Stimulated activated CD8-positive, alpha-beta memory T cell treated with anti-CD3 and anti-CD28 coated beads, Interleukin-2, amount 100 ng/mL, for 48 hours (primary cell): ENCODE measurements at places on chromosomes 6 and 20.
A peak's percentile ranks its signal among the peaks of the same experiment; 100 is the strongest.

DNA sequence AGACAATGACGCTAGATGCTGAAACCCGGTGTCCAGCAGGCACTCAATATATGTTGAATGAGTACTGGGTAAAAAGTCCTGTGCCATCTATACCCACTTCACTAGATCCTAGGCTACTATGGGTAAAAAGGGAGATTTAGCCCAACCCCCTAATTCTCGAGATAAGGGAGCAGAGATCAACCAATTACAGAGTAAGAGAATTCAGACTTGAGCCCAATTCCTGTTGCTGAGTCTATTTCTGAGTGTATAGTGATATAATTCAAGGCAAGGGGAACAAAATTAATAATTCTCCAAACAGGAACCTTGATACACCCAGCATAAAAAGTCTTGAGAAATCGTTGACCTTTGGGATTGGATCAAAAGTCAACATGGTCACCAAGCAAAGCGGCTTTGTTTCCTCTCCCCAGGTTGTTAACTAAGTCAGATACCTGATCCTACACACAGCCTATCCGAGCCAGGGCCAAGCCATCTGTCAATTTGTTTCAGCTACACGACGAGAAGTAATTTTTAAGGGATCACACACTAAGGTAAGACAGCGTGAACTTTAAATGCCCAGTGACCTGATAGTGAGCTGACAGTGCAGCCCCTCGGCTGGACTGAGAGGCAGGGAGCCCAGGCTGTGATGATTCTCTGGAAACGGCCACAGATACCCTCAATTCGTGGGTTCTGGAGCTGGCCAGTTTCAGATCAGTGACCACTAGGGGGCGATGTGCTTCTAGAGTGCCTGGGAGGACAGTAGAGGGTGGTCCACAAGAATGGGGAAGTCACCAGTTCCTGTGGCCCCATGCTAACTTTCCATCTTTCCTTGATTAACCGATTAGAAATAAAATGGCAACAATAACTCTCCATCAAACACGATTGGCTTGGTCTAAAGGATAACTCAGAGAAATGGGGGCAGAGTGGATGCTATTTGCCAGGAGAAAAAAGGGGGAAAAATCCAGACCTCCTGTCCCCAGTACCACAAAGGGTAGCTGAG, 46.2 kb downstream of the SLC22A23 start:
- DNase-seq, result peak; percentile 52

DNA sequence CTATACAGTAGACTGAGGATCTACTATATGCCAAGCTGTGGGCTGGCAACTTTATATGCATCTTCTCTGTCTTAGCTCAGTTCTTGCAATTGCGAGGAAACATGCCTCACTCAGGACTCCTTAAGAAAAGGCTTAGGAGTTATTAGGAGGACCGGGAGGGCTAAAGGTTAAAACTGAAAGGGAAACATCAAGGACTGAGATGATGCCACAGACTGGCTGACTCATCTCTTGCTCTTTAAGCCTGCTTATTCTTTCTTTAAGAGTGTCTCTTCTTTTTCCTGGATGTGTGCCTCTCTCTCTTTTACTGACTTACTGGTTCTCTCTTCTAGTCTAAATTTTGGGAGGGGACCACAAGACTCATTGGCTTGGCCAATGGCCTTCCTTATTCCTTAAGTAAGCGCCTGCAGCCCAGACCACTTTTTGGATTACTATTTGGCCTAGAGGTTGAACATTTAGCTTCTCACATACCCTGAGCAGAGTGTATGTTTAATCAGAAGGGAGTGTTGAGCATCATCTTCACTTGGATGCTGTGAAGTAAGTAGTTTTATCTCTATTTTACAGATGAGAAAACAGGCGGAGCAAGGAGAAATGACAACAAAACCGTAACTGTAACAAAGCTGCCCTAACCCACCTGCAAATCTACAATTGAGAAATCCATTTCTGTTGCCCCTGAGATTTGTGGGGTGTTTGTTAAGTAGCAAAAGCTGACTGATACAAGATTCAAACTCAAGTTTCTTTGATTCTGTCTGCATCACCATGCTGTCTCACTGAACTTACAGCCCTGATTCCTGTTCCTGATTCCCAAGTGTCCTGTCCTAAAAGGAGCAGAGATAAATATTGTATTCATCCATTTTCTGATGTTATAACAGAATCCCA, 7.2 kb upstream of the SDC4 start:
- DNase-seq, result no peak

DNA sequence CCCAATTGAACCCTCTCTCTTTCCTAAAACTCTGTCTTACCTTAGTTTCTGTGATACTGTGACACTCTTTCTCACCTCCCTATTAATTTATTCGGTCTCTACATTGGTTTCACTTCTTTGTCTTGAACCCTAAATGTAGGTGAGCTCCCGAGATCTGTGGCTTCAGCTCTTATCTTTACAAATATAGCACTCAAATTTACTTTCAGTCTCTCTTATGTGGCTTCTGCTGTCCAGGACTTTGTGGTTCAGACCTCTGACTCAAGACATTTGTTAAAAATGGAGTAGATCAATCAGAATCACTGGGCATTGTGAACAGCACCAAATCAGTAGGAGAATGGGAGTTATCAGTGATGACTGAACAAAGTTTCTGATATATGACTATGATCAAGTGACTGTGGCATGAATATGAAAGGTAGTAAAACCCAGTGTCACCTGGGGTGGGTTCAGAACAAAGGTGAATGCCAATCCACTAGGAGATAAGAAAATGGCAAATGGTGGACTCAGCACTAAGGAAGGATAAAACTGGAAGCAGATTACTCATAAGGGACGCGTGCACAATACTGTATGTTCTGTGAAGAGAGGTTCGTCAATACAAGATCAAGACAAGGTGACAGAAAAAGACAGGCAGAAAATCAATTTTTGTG, 27.2 kb downstream of the IL17F start:
- DNase-seq, result no peak

DNA sequence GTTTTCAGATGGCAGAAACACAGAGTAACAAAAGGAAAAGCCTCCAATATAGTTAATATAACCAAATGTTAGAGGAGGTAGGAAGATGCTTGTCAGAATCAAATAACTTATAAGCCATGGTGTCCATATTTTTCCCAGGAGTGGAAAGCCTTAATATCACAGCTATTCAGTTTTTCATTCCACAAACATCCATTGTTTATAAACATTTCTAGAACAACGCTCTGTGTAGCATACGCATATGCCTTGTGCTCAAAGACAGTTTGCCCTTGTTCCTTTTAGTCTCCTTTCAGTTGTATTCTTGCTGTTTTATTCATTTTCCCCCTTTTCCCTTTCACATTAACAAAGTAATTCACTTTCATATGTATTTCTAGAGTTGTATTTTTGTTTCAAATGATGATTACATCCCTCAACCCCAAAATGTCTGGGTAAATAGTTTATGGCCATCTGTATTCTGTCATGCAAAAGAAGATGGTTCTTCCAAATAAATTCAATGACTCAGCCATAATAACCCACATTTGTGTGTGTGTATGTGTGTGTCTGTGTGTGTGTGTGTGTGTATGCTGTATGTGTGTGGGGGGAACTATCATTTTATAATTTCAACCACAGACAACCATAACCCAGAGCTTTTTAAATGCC, 455.7 kb upstream of the SOX4 start:
- no peak for DNase-seq

- no peak for DNase-seq
Measured at GRCh38 chr6:35919085-35919826, 1.6 kb downstream of the SRPK1 start.

GRCh38 chr6:32983964-32984621, 15.7 kb downstream of the BRD2 start:
- DNase-seq, result no peak

- DNase-seq, result no peak
Measured at GRCh38 chr20:23147647-23147963, 61.5 kb upstream of the CD93 start.

DNA sequence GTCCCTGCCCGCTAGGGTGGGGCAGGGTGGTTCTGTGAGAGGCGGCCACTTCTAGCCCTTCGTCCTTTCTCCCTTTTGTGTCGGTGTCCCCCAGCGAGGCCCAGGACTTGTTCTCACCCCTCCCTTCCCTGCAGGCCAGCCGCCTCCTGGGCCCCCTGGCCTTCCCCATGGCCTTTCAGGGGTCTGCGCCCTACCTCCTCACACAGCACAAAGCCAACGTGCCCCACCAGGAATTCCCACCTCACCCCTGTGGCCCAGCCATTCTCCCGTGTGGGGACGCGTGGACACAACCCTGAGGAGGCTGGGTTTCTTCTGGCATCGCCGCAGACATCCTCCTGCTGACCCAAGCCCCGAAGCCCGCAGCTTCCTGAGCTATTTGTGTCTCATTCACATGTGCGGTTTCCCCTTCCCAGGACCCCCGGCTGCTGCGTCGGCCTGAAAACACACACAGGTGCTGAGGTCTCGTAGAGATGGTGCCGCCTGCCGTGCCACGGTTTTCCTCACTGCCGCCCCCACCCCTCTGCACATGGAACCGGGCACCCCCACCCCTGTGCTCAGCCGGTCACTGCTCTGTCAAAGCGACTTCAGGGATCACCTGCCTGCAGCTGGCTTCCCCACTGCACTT, 375.8 kb downstream of the CDH4 start:
- no peak for DNase-seq

DNA sequence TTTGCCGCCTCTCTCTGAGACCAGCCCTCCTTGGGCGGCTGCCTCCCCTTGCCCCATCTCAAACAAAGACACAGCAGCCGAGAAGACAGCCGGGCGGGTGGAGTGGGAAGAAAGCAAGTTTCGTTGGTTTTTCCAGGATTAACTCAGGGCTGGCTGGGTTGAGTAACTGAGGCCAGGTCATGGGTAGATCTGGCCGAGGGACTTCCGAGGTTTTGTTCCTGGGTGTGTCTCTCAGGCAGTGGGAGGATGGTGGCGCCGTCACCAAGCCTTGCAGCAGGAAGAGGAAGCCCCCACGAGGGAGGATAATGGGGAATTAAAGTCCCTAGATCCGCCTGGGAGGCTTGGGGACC, 167.2 kb downstream of the TTLL2 start:
- no peak for DNase-seq

- no peak for DNase-seq
Measured at GRCh38 chr20:60642541-60642940, 609.5 kb upstream of the CDH4 start.

DNA sequence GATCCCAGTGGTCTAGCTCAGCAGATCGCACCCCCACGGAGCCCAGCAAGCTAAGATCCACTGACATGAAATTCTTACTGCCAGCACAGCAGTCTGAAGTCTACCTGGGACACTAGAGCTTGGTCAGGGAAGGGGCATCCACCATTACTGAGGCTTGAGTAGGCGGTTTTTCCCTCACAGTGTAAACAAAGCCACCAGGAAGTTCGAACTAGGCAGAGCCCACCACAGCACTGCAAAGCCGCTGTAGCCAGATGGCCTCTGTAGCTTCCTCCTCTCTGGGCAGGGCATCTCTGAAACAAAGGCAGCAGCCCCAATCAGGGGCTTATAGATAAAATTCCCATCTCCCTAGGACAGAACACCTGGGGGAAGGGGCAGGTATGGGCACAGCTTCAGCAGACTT, 18.8 kb downstream of the FRK start:
- no peak for DNase-seq

- no peak for DNase-seq
Measured at GRCh38 chr6:42532038-42532669, 31.7 kb upstream of the UBR2 start.

DNA sequence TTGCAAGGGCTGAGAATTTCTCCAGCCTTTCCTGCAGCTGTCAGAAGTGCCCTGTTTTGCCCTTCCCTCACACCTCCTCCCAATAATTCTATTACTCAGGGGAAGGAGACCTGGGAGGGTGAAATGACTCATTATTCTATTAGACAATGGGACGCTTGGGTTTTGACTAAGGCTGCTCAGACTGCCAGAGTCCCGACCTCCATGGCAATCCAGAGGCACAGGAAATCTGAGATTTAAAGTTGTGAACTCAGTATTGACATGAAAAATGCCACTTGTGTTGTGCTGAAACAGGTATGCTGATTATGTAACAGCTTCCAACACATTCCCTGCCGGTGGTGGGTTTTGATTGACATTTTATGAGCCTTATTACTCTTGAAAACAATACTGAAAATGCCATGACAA, 625.9 kb upstream of the FLRT3 start:
- no peak for DNase-seq

DNA sequence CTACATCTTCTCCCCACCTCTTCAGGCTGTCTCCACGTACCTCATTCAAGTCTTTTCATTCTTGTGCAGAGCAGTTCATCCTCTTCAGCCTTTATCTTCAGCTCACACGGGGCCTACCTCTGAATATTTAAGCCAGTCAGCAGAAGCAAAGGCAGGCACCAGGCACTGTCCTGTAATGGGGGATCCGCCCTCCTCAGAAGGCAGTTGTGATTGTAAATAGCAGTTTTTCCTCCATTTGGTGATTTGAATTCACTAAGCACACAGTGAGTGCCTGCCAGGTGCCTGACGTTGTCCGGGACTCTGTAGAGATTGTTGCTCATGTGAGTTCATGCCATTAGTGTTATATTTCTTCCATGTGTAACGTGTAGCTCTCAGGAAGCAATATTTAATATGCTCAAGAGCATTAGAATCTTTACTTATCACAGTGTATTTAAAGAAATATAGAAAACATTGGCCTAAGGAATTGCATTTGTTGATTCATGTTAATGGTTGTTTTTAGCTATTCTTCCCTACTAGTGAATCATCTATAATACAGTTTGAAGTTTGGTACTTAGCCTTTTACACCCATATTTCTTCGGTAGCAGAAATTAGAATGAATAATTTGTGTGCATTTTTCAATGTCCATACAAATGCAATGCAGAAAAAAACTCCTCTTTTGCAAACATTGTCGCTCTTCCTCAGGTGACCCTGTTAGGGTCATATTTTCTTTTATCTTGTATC, 17.9 kb downstream of the BPHL start:
- DNase-seq, result no peak

- DNase-seq, result peak; percentile 36
Measured at GRCh38 chr6:148758492-148758891, 11.7 kb downstream of the UST start.

- DNase-seq, result no peak
Measured at GRCh38 chr6:43895656-43896328, 125.8 kb downstream of the VEGFA start.

DNA sequence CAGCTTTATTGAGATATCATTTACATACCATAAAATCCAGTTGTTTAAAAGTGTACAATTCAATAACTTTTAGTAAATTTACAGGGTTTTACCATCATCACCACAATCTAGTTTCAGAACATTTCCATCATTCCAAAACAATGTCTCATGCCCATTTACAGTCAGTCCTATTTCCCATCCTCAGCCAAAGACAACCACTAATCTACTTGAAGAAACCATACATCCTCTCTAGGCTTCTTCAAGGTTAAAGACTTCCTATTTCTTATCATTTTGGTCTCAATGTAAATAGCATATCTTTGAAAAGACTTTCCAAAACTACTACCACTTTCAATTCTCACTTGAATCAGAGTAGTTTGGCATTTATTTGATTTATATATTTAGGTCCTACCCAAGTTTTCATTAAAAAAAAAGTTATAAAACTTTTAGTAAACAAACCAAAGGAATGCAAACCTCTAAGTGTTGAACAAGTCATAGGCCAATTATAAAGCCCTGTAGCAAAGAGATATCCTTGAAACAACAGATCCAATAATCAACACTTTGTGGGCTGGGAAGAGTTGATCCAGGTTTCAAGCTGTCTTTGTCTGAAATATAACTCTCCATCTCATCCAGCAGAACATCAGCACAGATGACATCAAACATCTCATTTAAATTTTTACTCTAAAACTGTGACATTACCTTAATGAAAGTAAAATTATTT, 211.3 kb upstream of the RUNX2 start:
- no peak for DNase-seq

- DNase-seq, result no peak
Measured at GRCh38 chr6:1486387-1486786, 97.0 kb downstream of the FOXF2 start.

- DNase-seq, result no peak
Measured at GRCh38 chr6:78844899-78845298, 22.5 kb upstream of the IRAK1BP1 start.

- DNase-seq, result peak; percentile 42
Measured at GRCh38 chr6:44078827-44079671, 48.2 kb downstream of the MRPL14 start.
